Fibroblast of lung (primary cell): ENCODE measurements at places on chromosomes 11 and 22. TPM values are rescaled to one million over a fixed set of nuclear protein-coding genes. Genes with fewer than 3 reads are reported as not detected.

- H3K4me3 ChIP-seq, result no peak overlapping the region
- no peaks in the 10 kb centered on the region for H3K36me3 ChIP-seq
- H3K4me1 ChIP-seq, result no peaks in the 10 kb centered on the region
- no peak for DNase-seq
These were observed 77.9 kb downstream of the KCNQ1OT1 start for GRCh38 chr11:2621894-2622293.

- no peaks in the 10 kb centered on the region for H3K36me3 ChIP-seq
- H3K27me3 ChIP-seq, result no peaks in the 10 kb centered on the region
- H3K4me3 ChIP-seq, result no peak overlapping the region
- DNase-seq, result no peak
- H3K4me1 ChIP-seq, result no peaks in the 10 kb centered on the region
- H3K27ac ChIP-seq, result no peak overlapping the region
These were observed 30.3 kb downstream of the ATM start for GRCh38 chr11:108253176-108253575.

GRCh38 chr11:115616971-115617370 is 112.8 kb upstream of the CADM1 start:
- no peak overlapping the region for H3K4me3 ChIP-seq
- no peaks in the 10 kb centered on the region for H3K36me3 ChIP-seq
- no peak overlapping the region for H3K27ac ChIP-seq
- no peaks in the 10 kb centered on the region for H3K27me3 ChIP-seq
- DNase-seq, result peak; percentile 95

GRCh38 chr11:34915136-34916014 is 804 bp downstream of the APIP start:
- peak; percentile 45 for DNase-seq
- peaks cover 4% of the 10 kb centered on the region for H3K4me1 ChIP-seq
- H3K4me3 ChIP-seq, result peak overlapping the region; percentile 92
- peak overlapping the region; percentile 97 for H3K27ac ChIP-seq

The GAL3ST1 gene
- polyA plus RNA-seq, result 0.03 and 0.06 TPM in 2 replicates
